ENCODE measurements at places on chromosomes 16 and 17.

DNA sequence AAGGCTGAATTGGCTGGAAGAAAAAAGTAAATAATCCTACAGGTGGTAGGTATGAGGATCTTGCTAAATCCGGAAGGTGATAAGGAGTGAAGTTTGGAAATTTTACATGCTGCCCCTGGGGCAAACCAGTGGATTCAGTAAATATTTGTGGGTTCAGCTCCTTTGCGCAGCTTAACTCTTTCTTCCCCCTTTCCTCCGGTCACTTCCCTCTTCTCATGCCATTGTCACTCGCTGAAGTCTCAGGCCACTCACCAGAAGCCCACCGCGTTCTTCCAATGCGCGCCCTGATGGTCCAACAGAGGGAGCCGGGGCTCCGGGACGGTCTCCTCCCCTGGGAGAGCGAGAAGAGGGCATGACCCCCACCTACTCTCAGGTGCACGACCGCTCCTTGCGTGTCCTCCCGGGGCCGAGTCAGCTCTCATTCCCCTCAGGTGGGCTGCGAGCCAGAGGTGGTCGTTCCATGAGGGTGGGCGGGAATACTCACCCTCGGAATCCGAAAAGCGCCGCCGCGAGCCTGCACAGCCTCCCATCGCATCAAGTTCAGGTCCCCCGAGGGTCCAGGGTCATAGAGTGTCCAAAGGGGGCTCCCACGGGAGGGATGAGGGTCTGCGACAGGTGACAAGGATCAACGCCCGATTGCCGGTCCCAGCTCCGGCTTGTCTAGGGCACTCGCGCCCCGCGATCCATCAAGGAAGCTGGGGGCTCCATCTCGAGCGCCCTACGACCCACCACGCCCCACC is 474 bp downstream of the CLN3 start:
- peak; percentile 23 for DNase-seq

DNA sequence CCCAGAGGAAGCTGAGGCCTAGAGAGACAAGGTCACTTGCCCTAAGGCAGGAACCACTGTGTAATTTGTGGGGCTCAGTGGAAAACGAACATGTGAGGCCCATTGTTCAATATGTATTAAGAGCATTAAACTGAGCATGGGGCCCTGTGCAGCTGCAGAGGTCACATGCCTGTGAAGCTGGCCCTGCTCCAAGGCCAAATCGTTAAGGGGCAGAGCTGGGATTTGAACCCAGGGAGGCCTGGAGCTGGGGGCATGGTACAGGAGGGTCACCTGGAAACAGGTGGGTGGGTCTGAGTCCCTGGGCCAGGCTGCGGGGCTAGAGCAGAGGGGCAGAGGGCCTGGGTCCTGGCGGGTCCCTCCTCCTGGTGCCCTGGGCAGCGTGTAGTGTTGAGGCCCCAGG is 19.7 kb downstream of the C16orf74 start:
- no peak for DNase-seq

DNA sequence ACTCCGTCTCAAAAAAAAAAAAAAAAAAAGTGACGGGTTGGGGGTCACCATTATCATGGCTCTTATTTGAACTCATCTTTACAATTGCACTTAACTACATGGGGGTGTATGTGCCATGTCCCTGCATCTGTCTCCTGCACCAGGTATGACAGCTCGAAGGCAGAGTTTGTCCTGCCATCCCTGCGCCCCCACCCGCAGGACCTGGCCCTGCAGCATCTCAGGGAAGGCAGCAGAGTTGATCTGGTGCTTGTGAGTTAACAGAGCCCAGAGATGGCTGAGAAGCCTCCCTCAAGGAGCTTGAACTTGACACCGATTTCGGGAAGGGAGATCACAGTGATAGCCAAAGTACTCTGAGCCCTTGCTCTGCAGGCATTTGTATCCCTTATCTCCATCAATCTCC is 44.8 kb downstream of the C16orf82 start:
- DNase-seq = no peak

- DNase-seq = no peak
These were observed 2.9 kb upstream of the NPIPB15 start for GRCh38 chr16:74372953-74373846.

- DNase-seq = no peak
These were observed 304.7 kb downstream of the ZFHX3 start for GRCh38 chr16:72743011-72743761.

Measured in stimulated activated CD4-positive, alpha-beta T cell treated with anti-CD3 and anti-CD28 coated beads, Interleukin-2, amount 100 ng/mL, for 24 hours (primary cell).